ENCODE measurements at places on chromosomes 6 and 20.

DNA sequence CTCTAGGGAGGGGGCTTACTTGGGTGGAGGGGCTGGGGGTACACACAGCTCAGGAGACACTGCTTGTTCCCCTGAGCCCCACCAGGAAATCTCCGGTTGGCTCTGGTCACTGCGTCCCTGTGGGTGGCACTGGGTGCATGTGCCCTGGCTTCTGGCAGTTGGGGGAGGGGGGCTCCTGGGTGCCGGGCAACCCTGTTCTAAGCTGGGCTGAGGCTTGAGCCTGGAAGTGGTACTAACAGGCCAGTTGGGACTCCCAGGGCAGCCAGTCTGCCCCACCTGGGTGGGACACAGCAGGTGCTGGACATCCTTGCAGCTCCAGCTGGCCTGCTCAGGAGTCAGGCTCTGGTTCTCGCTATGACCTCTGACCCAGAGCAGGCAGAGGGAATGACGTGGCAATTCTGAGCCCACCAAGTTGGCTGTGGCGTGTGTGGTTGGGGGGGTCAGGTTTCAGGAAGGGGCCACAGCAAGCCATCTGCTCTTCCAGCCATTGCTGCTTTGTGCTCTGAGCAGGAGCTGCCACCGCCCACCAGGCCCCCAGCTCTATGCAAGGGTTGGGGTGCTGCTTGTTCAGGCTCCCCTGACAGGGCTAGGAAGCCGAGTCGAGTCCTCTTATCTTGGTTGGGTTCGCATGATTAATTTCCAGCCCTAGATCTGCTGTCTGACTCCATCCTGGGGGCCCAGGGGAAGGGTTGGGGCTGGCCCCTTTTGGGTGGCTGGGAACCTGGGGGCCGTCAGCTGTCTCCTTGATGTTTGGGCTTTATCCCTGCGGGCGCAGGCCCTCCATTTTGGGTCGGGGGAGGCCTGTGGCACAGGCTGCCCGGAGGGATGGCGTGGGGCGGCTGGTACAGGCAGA, 590 bp downstream of the C20orf204 start:
- DNase-seq, result no peak

DNA sequence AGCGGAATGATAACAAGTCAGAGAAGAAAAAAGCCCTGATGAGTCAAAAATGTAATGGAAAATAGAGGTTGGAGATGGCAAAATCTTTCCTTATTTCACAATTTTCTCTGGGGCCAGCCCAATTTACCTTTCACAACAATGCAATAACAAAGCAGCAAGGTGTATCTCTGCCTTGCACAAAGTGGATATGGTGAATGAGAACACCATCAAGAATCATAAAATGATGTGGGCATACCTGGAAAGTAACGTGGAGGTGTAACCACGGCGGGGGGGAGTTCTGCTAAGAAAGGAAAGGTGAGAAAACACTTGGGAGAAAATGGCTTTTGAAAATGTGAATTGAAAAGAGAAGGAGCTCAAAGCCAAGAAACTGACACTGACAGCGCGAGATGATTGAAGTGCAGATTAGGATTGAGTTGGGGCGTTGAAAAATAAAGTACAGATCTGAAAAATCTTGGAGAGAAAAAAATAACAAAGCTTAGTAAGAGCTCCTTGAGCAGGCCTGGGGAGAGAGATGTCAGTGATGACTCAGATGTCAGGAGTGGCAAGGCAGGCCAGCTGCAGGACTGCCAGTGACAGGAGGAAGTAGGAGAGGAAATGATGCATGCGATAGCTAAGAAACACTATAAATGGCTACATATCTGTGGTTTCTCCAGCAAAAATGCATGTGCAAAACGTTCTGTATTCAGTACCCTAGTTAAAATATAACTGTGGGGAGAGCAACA, 26.2 kb downstream of the ARHGAP18 start:
- no peak for DNase-seq

GRCh38 chr6:108476376-108476775, 84.3 kb upstream of the FOXO3 start:
- no peak for DNase-seq

DNA sequence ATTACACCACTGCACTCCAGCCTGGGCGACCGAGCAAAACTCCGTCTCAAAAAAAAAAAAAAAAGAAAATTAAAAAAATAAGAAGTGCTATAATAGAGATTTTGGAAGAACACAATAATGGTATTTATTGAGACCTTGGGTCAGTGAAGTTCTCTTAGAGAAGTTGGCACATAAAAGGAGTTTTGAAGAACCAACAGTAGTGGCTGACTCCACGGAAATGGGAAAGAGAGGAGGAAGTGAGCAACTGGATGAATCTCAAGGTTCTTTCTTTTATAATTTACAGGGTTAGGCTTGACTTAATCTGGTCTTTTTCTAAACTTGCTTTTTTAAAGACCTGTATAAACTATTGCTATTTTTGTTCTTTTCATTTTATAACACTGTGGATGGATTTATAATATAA, 52.8 kb downstream of the TOMM6 start:
- no peak for DNase-seq

- no peak for DNase-seq
Measured at GRCh38 chr6:37019065-37019450, 13.6 kb downstream of the FGD2 start.

DNA sequence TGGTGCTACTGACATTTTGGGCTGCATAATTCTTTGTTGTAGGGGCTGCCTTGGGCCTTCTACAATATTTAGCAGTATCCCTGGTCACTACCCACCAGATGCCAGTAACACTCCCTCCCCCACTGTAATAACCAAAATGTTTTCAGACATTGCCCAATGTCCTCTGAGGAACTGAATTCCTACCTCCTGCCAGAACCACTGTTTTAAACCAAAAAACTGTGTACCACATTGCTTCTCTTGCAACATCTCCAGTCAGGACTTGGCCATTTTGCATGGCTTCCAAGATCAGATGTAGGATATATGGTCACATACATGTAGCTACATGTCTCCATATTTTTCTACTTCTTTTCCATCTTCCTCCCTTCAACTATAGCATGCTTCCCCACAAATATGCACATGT, 97.4 kb upstream of the IFNGR1 start:
- DNase-seq, result no peak

GRCh38 chr20:10716855-10717254, 43.1 kb upstream of the JAG1 start:
- DNase-seq, result no peak

DNA sequence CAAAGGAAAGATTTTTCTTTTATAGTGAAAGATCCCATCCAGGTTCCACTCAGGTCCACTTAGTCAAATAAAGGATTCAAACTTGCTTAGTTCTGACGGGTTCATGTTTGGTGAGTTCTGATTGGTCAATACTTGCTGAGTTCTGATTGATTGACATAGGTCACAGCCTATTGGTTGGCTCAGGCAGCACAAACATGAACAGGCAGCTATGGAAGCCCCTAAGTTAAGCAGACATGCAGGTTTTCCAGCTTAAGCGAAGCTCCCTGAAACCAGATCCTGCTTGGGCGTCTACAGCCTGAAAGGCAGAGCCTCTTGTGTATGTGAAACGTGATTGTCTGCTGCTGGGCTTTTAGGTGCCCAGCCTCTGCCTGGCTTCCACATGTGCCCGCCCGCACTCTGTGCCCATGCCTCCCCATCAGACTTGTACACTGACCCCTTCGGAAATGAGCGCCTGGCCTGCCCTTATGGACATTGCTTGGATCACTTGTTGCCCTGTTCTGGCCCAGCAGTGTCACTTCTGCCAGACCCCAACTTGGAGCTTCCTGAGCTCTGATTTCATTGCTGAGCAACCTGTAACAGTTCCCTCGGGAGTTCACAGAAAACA, 45.4 kb upstream of the ECI2 start:
- no peak for DNase-seq

- DNase-seq, result no peak
Measured at GRCh38 chr6:137810554-137811120, 56.4 kb upstream of the TNFAIP3 start.

- no peak for DNase-seq
Measured at GRCh38 chr20:47907031-47907675, 121.9 kb upstream of the SULF2 start.

- no peak for DNase-seq
Measured at GRCh38 chr20:19764207-19764606, 6.1 kb downstream of the RIN2 start.

DNA sequence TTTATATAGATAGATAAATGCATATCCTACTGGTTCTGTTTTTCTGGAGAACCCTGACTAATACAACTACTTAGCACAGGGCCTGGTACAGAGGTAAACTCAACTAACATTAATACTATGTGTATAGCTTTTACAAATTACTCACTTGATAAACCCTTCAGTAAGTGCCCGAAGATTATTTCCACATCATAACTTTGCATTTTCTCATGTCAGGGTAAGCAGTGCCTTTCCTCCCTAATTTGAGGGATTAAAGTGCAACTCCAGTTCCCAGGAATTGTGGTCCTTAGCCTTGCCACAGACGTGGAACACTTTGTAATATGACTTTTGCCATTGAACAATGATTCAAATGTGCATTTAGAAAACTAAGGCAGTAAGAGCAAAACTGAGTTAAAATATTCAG, 147.5 kb upstream of the SMLR1 start:
- no peak for DNase-seq
